Cardiac muscle cell (in vitro differentiated cells and primary cell): ENCODE measurements at places on chromosomes 2 and 18. TPM values are rescaled to one million over a fixed set of nuclear protein-coding genes. Genes with fewer than 3 reads are reported as not detected.

The NPPC gene
- 0.39 TPM in 1 of 2 replicates, not detected in the other for total RNA-seq

The UGT1A1 gene
- not detected in 2 replicates for total RNA-seq

The MIB1 gene
- 32.2 and 46.8 TPM in 2 replicates for total RNA-seq

The CASP10 gene
- total RNA-seq, result 0.86 and 1.0 TPM in 2 replicates

- no peaks in the 10 kb centered on the region for H3K4me1 ChIP-seq
- H3K36me3 ChIP-seq, result peaks cover 8% of the 10 kb centered on the region
- DNase-seq, result no peak
- no peak overlapping the region for H3K4me3 ChIP-seq
- H3K27ac ChIP-seq, result no peak overlapping the region
These were observed 2.0 kb upstream of the ZFAND2B start for GRCh38 chr2:219204425-219205164.

- no peak overlapping the region for H3K4me3 ChIP-seq
- H3K27ac ChIP-seq, result no peak overlapping the region
- H3K27me3 ChIP-seq, result no peaks in the 10 kb centered on the region
- H3K4me1 ChIP-seq, result no peaks in the 10 kb centered on the region
- H3K36me3 ChIP-seq, result no peaks in the 10 kb centered on the region
These were observed 89.7 kb downstream of the USP40 start for GRCh38 chr2:233476651-233477547.

DNA sequence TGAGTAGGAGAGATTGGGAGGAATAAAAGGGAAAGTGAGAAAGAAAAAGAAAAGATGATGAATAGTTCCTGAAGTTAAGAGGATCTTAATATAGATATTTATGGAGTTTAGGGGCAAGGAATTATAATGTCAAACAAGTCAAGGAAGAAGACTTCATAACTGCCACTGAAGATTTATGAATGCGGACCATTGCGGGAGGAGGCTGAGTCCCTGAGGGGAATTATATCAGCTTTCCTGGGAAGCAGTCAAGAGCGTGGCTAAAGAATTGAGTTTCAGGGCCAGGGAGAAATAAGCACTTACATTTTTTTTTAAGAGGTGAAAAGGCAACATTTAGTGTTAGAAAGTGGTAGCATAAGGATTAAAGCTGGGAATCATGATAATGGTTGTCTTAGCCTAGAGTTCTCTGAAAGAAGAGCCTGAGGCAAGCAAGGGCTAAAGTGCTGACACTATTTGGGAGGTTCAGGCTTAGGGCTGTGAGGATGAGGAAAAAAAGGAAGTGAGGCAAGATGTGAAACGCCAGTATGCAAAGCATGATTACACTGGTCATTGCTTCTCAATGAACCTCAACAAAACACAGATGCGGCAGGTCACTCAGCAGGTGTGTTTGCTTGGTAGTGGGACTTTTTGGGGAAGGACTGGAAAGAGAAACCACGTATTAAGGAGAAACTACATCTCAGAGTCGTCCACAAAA lies 217.1 kb downstream of the SLC4A3 start:
- H3K27ac ChIP-seq, result no peak overlapping the region
- H3K36me3 ChIP-seq, result no peaks in the 10 kb centered on the region
- H3K4me1 ChIP-seq, result no peaks in the 10 kb centered on the region
- H3K27me3 ChIP-seq, result no peaks in the 10 kb centered on the region
- DNase-seq, result no peak
- H3K4me3 ChIP-seq, result no peak overlapping the region

The MYO3B gene
- total RNA-seq, result not detected in 2 replicates

The SEPTIN10 gene
- total RNA-seq, result 51.7 and 77.3 TPM in 2 replicates

The CEP76 gene
- 13.4 and 13.7 TPM in 2 replicates for total RNA-seq

The ANKRD23 gene
- total RNA-seq, result 4.8 and 11.0 TPM in 2 replicates

GRCh38 chr2:46669016-46669415 lies 189.7 kb downstream of the TMEM247 start:
- no peak overlapping the region for H3K27ac ChIP-seq
- H3K4me1 ChIP-seq, result no peaks in the 10 kb centered on the region
- DNase-seq, result no peak

The TEX44 gene
- not detected in 2 replicates for total RNA-seq
